Stimulated activated CD4-positive, alpha-beta T cell treated with anti-CD3 and anti-CD28 coated beads, TNF-alpha, amount 100 ng/mL, for 1 hour (primary cell): ENCODE measurements at places on chromosomes 5 and 9.

DNA sequence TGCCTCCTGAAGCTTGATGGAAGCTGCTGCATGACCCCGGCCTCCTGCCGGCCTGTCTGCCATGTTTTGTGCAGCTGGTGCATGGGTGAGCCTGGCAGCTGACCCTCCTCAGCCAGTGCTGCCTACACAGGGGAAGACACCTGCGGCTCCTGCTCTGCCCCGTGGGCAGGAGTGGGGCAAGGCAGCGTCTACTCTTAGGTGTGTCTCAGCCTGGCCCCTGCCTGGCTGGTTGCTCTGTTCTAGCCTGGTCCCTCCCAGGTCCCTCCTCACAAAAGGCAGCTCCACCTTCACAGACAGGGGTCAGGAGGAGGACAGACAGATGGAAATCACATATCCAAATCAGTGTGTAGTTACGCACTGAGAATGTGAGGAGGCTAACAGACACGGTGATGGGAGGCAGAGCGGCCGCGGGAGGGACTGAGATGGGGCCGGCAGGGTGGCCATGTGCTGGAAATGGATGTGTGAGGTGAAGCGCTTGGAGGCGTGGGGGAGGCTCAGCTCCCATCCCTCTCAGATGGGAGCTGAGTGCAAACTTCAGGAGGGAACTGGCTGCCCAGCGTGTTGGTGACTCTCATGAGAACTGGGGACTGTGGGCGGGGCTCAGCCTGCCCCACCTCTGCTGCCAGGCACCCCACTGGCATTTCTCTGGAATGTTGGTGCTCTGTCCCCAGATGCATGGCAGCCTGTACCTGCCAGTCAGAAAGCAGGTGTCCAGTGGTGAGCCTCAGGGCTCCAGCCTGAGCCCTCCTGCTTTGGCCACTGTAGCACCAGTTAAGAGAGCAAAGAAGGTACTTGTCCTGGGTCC lies 43.4 kb downstream of the PPARGC1B start:
- no peak for DNase-seq

GRCh38 chr5:58235299-58235698 lies 224.6 kb downstream of the PLK2 start:
- no peak for DNase-seq

DNA sequence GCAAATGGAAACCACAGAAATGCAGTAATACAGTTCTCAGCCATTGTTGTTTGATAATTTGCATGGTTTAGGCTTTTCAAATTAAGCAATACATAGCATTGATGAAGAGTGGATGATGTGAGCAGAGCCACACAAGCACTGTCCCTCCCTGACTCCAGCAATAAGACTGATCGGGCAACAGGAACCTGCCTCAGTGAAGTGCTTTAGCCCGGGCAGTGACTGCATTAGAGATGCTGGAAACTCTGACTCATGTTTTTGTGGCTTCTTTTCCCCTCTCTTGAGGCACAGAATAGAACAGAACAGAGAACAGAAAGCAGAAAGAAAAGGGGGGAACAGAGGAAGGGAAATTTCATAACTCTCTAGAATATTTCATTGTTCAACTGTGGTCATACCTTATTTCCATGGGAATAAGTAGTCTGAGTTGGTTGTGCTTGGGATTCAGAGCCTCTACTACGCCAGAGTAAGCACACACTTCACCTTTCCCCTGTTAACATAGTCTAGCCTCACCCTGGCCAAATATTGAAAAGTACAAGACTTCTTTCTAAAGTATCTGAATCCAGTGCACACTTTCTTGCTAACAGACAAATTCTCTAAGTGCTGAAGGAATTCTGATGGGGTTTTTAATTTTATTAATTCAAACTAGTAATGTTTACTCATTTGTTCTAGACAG lies 164.8 kb upstream of the VCAN start:
- no peak for DNase-seq

GRCh38 chr5:10464173-10464572 lies 22.5 kb downstream of the ROPN1L start:
- DNase-seq = no peak

DNA sequence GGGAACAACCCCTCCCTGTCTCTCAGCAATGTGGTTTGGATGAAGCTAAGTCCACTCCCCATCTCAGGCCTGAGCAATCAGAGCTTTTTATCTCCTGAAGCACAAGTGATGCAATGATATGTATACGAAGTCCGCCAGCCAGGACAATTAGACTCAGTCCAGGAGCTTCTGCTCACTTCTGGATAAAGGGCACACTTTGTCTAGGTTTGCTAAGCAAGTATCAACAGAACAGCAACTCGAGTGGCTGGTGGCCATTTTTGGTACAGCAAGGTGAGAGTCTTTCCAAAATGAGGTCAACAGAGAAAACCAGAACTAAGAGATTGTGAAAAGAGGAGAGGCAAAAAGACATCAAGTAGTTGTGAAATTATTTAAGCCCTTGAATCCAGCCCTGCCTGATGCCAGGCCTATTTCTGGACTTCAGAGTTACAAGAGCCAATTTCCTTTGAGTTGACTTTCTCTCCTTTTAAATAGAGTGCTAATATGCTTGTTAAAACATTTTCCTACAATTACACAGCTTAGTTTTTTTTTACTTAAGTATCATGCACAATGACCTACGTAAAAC lies 8.2 kb downstream of the NDUFA8 start:
- no peak for DNase-seq

DNA sequence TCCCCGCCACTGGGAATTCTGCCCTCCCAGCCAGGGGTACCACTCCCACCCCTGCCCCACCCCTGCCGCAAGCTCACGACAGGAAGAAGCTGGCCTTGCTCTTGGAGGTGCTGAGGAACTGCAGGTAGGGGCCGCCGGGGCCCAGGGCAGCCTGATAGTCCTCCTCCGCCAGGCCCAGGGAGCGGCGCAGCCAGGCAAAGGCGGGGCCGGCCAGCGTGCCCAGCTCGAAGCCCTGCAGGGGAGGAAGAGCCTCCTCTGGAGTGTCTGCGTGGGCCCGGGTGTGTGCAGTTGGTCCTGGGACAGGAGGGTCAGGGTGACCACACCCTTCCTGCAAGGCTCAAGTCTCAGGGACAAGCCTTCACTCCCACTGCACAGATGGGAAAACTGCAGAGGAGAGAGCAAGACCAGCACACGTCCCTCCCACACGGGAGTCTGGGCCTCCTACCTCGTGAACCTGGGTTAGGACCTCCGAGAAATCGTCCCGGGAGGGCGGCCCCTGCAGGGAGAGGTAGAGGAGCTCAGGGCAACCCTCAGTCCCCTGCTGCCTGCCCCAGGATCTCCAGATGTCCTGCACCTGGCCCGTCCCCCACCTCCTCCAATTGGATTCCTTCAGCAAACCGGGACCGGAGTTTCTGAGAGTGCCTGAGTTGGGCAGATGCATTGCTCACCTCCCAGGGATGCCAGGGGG lies 2.4 kb downstream of the PIP5KL1 start:
- DNase-seq = no peak

GRCh38 chr9:138051586-138052321 lies 174.2 kb downstream of the CACNA1B start:
- DNase-seq = no peak
